ENCODE measurements at places on chromosomes 5 and 9. TPM values are rescaled to one million over a fixed set of nuclear protein-coding genes. Genes with fewer than 3 reads are reported as not detected.

DNA sequence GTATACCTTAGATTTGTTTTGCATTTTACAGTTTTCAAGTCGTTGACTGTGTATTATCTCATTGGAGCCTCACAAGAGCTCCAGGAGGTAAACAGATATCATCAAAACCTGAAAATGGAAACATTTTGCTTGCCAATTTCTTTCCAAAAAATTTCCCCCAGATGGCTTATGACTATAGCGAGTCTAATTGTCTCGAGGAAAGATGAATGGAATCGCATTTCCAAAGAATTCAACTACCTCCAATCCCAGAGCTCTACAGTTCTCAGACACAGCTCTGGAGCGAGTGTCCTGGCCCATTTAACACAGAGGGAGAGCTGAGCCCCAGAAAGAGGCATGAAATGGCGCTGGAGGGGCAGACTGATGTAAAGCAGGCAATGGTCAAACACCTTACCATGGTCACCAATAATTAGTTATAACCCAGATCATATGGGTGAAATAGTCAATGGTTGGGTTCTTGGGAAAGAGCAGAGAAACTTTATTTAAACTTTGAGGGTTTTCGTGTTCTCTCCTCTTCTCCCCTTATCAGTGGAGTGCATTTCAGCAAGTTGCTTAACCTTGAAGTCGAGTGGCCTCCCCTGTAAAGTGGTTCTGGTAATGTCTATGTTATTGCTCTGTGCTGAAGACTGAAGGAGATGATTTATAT lies 168.2 kb downstream of the ZDHHC21 start:
- DNase-seq, result no peak

- no peak for DNase-seq
These were observed 402.1 kb upstream of the BRINP1 start for GRCh38 chr9:119771341-119771740.

- DNase-seq, result no peak
These were observed 104.4 kb downstream of the ZNF354C start for GRCh38 chr5:179164331-179165311.

CER1 gene
- polyA plus RNA-seq, result 0.97 TPM

IFNA13 gene
- not detected for polyA plus RNA-seq

DNA sequence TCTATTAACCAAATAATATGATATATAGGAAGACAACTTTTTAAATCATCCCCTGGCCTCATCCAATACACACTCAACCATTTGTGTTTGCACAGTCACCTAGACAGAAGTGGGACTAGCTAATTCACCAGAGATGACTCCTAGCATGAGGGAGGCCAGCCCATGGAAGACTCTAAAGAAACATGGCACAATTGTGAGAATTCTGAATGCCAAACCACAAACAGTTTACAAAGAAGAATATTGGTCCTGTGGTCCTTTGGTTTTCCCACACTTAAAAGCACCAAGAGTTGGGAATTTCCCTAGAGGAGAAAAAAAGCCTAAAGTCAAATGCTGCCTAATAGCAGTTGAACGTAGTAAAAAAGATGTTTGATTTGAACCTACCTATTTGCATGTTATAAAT lies 609.9 kb downstream of the ACTL7B start:
- DNase-seq, result no peak

- no peak for DNase-seq
These were observed 576.9 kb downstream of the BNC2 start for GRCh38 chr9:16293610-16294009.

FGFR4 gene
- polyA plus RNA-seq, result 144 TPM

GRCh38 chr5:109944461-109944860 lies 254.7 kb downstream of the MAN2A1 start:
- no peak for DNase-seq

RAB3C gene
- polyA plus RNA-seq, result 0.64 TPM

Measured in muscle of arm (tissue), 14 donors.